ENCODE measurements at places on chromosomes 12 and 14.
A peak's percentile ranks its signal among the peaks of the same experiment; 100 is the strongest.

DNA sequence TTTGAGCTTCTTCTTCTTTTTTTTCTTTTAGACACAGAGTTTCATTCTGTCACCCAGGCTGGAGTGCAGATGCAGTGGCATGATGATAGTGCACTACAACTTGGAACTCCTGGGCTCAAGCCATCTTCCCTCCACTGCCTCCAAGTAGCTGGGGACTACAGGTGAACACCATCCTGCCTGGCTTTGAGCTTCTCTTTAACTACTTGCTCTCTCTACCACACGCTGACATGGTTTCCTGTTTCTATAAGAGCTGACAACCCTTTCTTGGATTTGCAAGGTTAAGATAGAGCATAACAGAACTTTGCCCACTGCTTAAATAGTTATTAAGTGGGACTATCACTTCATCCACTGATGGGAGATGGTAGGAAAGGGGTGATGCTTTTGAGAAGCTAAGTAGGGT lies 82.4 kb upstream of the SLC38A2 start:
- no peak for DNase-seq

GRCh38 chr12:96719660-96720362 lies 187.2 kb upstream of the NEDD1 start:
- no peak for DNase-seq

GRCh38 chr12:128820253-128820652 lies 3.5 kb downstream of the SLC15A4 start:
- no peak for DNase-seq

GRCh38 chr12:104282109-104282508 lies 21.4 kb upstream of the EID3 start:
- DNase-seq, result no peak

DNA sequence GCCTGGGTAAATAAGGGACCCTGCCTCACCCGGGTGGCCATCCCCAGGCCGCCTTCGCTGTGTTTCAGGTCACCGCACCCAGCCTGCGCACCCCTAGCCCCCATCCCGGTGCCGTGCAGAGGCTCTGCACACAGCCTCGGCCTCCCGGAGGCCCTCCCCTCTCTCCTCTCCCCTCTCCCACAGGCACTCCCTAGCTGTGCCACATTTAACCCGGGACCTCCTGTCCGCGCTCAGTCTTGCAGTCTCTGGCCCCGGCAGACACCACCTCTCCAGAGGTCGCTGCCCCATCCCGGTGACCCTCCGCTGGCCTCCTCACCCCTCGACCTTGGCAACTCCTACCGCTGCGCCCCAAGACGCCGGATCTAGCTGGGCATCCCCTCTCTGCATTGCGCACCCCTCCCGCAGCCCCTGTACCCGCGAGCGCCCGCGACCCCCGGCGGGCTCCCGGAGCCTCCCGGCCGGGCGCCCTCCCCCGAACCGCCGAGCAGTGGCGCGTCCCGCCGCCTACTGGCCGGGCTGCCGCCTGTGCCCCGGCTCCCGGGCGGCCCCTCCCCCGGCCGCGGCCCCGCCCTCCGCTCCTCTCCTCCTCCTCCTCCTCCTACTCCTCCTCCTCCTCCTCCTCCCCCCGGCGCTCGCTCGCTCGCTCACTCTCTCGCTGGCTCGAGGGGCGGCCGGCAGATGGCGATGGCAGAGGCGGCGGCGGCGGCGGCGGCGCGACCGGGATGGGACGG lies 120.7 kb downstream of the AACS start:
- DNase-seq, result peak; percentile 76

DNA sequence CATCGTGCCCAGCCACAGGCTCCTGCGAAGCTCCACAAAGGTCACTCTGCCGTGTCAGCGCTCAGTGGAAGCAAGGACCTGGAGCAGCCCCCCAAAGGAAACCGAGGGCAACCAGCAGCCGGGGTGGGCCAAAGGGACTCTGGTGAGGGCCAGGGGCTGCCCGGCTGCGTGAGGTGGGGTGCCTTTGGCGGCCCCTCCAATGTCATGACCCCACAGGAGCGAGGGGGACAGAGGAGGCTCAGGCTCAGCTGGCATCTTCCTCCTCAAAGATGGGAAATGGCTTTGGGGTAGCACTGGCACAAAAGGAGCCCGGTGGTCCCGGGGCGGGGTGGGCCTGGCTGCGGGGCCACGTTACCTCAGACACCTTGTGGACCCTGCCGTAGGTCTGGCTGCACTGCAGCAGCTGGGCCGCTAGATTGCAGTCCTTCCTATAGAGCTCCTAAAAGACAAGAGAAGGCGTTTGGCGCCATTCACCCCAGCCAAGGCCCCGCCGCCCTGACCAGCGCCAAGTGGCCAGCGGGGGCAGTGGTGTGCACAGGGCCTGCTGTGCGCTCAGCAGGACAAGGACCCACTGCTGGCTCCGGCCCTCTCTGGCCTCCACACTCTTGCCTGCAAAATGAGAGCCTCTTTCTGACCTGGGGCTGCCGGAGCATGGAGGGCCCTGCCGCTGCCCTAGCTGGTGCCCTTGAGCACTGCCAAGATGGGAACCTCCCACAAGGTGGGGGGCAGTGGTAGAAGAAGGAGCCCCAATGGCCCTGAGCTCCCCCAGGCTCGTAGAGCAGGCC lies 46.9 kb downstream of the BEGAIN start:
- no peak for DNase-seq

DNA sequence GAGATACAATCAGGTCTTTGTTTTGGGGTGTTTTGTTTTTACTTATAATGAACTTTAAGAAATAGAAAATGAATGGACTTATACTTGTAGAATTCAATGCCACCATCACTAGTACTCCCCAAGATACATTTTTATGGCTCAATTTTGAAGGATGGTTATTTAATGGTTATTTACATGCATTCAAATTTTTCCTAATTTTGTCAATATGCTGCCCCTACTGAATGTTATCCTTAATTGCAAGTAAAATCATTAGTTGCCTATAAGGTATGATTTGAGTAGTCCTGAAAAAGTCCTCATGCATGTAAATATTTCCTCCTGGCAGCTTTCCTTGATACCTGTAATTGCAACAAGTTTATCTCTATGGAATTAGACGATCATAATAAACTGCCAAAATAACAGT lies 391.2 kb downstream of the BCAT1 start:
- no peak for DNase-seq

GRCh38 chr14:24274101-24274543 lies 2.7 kb upstream of the RABGGTA start:
- DNase-seq, result peak; percentile 19

DNA sequence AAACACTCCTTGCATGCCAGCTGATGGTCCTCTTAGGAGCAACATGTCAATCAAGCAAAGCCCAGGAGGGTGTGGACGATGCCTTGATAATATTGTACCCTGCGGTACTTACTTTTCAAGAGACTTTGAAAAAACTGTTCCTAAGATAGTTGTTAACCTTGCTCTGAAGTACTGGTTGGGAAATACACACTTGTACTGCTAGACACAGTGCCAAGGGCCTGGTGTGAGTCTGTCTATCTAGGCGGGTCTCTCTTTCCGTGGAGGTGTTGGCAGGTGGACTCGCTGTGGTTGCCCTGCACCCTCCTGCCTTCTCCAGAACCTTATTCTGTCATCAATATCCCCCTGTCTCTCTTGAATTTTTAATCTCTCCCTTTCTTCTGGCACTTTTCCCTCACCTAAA lies 189.4 kb downstream of the NRXN3 start:
- DNase-seq, result no peak

DNA sequence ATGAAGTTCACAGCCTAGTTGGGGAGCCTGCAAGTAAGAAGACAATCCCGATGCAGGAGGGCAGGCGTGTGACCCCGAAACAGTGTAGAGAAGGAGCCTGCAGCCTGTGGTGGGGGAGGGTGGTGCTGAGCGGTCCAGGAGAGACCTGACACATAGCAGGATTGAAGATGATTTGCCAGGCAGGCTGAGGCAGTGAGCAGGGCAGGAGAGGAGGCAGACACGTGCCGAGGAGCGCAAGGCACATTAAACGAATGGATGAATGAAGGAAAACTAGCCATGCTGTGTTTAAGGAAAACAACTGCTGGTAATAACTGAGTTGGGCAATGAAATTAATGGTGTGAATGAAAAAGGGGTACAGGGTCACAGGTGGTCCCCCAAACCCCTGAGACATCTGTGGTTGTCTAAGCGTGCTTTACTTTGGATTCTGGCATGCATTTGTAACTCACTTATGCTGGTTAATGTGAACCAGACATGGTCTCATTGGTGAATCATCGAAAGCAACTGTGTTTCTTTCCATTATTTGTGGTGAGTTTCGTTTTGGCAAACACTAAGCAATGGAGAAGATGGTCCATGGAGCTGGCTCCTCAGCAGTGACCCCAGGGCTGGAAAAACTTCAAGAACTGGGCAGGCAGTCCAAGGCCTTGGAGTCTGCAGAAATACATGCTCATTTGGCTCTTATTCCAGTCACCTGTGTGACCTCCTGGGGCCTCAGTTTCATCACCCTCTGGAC lies 96.9 kb upstream of the EVL start:
- DNase-seq, result no peak

DNA sequence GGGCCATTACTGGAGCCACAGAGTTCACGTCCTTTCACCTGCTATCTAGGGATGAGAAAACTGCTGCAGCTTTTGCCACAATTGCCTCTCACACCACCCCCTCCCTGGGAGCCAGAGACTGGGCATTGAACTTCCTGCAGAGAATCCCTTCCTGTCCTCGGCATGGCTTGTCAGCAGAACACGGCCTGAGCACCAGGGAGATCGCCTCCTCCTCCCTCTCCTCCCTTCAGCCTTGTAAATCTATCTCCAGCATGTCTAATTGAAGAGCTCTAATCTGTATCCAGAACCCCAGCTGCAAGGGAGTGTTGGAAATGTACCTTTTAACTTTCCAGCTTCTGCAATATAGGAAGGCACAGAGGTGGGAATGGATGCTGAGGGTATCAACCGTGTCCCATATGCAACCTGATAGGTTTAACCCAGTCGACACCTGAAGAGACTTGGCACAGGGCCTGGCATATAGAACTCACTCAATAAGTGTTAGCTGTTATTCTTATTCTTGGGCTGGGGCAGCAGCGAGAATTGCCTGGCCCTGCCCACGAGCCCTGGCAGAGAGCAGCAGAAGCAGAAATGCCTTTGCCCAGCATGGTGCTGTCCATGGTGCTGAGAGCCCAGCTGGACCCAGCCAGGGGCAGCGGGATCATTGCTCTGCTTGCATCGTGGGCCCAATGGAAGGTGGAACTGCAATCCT lies 26.8 kb downstream of the TMEM63C start:
- DNase-seq, result peak; percentile 37

DNA sequence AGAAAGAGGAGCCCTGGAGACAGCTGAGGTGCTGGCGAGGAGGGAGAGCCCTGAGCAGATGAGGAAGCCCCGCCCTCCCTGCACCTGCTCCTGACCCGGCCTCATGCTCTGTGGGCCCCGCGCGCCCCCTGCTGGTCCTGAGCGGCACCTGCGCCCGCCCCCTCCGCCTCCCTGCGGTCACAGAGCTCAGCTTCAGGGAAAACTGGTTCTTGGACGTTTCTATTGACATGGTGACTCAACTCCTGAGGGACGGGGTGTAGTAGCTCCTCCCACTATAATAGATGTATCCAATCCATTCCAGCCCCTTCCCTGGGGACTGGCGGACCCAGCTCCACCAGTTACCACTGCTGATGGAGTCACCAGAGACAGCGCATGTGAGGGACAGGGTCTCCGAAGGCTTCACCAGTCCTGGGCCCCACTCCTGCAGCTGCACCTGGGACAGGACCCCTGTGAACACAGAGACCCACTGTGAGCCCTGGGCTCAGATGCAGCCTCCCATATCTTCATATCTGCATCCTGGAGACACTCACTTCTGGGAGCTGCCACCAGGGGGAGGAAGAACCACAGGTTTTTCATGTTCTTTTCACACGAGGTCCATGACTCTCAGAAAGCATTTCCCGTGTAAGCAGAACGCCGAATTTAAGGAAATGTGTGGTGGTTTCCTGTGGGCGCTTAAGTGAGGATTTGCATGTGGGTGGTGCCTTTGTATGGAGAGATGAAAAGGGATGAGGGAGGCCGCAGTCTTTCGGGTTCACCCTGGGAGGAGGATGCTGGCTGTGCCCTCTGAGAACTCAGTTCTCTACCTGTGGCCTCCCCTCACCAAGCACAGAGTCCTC lies 1346.4 kb downstream of the TMEM121 start:
- peak; percentile 62 for DNase-seq

- DNase-seq, result no peak
These were observed 373.5 kb upstream of the CLEC14A start for GRCh38 chr14:38629412-38629811.

DNA sequence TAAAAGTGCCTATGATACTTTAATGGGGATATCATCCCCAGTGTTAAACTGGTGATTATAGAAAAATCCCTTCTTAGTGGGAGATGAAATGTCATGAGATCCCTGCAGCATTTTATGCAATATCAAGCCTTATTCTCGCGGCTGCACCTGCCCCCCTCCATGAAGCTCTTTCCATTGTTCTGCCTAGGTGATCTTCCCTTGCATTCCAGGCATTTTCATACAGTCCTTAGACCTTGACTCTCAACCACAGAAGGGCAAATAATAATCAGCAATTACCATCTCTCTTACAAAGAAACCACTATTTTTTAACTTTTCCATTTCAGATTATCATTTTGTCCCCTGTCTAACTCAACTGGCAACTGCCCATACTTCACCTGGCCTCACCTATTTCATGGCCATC lies 352.3 kb downstream of the NELL2 start:
- DNase-seq, result no peak

GRCh38 chr12:720231-720941 lies 32.0 kb upstream of the WNK1 start:
- DNase-seq, result no peak

DNA sequence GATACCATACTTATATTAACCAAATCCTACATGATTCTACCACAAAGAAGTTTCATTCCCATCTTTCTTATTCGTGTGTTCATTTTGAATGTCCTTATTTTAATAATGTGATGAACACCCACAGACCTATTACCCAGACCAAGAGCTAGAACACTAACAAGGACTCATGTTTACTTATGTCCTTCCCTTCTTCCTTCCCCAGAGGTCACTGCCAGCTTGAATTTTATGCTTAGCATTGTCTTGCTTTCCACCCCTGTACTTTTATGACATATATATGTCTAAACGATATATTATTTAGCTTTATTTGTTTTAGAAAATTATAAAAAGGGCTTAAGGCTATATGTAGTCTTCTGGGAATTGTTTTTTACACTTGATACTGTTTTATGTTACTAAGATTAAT lies 238.6 kb downstream of the LRIG3 start:
- DNase-seq, result no peak

DNA sequence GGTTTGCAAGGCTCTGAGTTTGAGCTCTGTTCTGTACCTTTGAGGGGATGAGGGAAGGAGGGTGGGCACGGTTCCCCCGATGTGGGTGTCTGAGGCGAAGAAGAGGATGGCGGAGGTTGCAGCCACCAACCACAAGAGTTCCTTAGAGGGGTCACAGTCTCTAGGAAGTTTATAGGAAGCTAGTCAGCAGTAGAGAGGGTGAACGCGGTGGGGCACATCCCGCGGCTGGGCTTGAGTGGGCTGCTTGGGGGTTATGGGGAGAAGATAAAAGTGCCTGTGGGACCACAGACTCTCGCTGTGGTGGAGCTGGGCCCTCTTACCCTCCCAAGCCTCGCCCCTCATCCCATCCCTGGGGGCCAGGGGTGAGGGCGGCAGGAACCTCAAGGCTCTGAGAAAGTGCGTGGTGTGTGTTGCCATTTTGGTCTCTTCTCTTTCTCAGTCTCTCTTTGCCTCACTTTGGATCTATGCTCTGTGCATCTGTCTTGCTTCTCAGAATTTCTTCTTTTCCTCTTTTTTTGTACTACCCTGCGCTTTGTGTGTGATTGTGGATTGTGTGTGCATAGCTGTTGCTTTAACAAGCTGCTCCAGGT lies 2.7 kb downstream of the CD4 start:
- DNase-seq, result no peak

- peak; percentile 68 for DNase-seq
These were observed 13.0 kb downstream of the PLEKHG6 start for GRCh38 chr12:6323340-6323994.

All from T-helper 2 cell (primary cell).